Activated CD4-positive, alpha-beta memory T cell treated with anti-CD3 and anti-CD28 coated beads for 36 hours (primary cell): ENCODE measurements at places on chromosomes 12 and 14. TPM values are rescaled to one million over a fixed set of nuclear protein-coding genes. Genes with fewer than 3 reads are reported as not detected.

MMP14 gene
- total RNA-seq = 1.1 TPM

TMEM260 gene
- total RNA-seq = 13.2 TPM

AVPR1A gene
- not detected for total RNA-seq

DNA sequence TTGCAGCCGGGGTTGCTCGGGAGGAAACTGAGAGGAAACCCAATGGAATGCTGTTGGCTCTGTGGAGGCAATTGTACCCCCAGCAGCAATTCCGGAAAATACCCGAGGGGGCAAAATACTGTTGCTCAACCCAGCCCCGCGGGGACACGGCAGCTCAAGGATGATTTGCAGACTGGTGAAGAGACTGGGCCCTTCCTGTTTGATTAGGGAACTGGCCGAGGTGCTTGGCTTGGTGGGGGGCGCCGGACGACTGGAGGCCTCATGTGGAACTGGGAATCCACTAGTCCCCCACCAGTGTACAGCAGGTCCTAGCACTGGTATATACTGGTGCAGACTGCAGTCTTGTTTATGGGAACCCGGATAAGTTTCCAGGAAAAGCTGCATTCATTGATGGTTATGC lies 10.3 kb upstream of the RNASE12 start:
- H3K36me3 ChIP-seq = no peaks in the 10 kb centered on the region
- H3K27ac ChIP-seq = no peak overlapping the region
- no peak for DNase-seq

DNA sequence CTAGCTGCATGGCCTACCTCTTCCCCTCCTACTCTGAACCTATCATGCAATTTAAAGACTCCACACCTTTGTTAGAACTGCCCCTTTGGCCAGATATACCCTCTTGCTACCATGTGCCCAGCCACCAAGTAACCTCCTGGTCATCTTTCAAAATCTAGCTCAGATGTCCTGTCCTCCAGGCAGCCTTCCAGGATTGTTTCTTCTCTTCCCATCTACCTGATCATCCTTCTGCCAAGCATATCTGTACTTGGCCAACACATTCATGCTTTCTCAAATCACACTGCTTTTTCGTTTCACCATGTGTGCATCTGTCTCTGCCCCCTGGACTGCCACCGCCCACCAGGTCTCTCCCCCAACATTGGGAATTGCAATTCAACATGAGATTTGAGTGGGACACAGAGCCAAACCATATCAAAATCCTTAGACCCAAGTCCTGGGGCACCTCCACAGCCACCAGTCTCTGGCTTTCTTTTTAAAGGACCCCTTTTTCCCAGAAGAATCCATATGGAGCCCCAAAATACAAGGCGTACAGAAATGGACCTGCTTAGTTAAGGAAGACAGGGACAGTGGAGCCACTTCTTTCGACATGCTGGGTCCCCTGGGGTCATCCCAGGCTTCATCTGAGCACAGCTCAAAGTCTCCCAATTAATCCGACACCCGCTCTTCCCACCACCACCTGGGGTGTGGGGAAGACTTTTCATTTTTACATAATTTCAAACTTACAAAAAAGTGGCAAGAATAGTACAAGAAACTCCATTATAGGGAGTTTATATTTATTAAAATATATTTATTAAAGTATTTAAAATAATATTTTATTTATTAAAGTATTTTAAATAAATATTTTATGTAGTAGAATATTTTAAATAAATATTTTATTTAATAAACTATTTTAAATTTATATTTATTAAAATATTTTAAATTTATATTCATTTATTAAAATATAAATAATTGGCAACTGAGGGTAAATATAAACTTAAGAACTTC lies 7.9 kb upstream of the CMKLR1 start:
- H3K27ac ChIP-seq = no peak overlapping the region
- no peak overlapping the region for H3K4me3 ChIP-seq
- H3K36me3 ChIP-seq = no peaks in the 10 kb centered on the region

GRCh38 chr12:17928708-17929366 lies 161.2 kb downstream of the RERGL start:
- H3K36me3 ChIP-seq = no peaks in the 10 kb centered on the region
- no peak overlapping the region for H3K4me3 ChIP-seq
- H3K4me1 ChIP-seq = no peaks in the 10 kb centered on the region
- no peaks in the 10 kb centered on the region for H3K27me3 ChIP-seq
- H3K27ac ChIP-seq = no peak overlapping the region

GRCh38 chr14:69314327-69314726 lies 54.4 kb downstream of the GALNT16 start:
- H3K36me3 ChIP-seq = no peaks in the 10 kb centered on the region
- DNase-seq = no peak
- H3K27ac ChIP-seq = no peak overlapping the region

DNA sequence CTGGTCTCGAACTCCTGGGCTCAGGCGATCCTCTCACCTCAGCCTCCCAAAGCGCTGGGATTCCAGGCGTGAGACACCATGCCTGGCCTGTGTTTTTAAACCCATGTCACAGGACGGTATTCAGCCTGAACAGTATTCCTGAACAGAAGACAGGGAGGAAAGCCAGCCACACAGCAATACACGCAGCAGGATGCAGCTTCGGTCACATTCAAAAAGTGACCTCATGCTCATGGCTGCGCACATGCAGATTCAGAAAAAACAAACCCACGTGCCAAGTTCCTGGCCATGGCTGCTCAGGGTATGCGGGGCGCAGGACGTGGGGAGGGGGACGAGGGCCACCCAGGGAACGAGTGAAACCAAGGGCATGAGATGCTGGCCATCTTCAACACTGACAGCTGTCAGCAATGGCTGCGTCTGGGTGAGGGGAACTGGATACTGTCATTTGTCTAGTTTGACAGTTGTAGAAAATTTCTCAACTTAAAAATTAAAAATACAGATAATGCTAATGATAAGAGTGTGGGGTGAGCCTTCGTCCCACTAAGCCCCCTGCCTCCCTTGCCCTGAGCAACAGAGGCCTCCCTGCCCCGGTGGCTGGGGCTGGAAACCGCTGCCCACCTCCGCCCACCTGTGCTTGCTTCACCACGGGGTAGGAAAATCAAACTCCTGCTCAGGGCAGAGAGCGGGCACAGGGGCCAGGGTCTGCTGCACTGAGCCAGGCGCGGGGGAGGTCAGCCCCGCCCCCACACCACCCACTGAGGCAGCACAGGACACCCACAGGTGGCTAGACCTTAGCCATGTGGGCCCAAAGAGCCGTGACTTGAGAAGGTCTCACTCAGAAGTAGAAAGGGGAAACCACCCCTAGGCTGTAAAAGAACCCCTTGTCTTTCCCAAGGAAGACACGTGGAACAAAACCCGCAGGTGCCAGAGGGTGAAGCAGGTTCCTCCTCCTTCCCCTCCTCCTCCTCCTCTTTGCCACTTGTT lies 84.2 kb downstream of the SCARB1 start:
- H3K27ac ChIP-seq = no peak overlapping the region
- peaks cover 23% of the 10 kb centered on the region for H3K4me1 ChIP-seq
- no peaks in the 10 kb centered on the region for H3K36me3 ChIP-seq

DNA sequence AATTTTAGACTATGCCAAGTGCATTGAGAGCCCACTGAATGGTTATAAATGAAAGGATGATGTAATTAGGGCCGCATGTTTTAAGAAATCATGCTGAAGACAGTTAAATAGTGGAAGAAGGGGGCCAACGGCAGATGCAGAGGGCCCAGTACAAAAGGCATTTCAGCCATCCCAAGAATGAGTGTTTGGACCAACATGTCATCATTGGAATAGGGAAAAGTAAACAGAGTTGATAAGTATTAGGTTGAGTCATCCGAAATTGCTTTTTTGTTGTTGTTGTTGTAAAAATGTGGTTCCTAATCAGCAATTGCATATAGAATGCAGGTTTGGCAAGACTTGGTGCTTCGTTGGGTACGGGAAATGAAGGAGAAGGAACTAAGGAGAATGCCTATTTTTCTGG lies 29.5 kb downstream of the BMP4 start:
- H3K27me3 ChIP-seq = peaks cover 6% of the 10 kb centered on the region
- no peaks in the 10 kb centered on the region for H3K36me3 ChIP-seq
- no peaks in the 10 kb centered on the region for H3K4me1 ChIP-seq
- no peak overlapping the region for H3K27ac ChIP-seq
- no peak overlapping the region for H3K4me3 ChIP-seq

- H3K27me3 ChIP-seq = peaks cover 8% of the 10 kb centered on the region
- DNase-seq = no peak
- H3K27ac ChIP-seq = no peak overlapping the region
- H3K4me1 ChIP-seq = peaks cover 7% of the 10 kb centered on the region
- H3K36me3 ChIP-seq = no peaks in the 10 kb centered on the region
- H3K4me3 ChIP-seq = no peak overlapping the region
Observed at GRCh38 chr12:76340680-76341435, 7.4 kb downstream of the BBS10 start.

DNA sequence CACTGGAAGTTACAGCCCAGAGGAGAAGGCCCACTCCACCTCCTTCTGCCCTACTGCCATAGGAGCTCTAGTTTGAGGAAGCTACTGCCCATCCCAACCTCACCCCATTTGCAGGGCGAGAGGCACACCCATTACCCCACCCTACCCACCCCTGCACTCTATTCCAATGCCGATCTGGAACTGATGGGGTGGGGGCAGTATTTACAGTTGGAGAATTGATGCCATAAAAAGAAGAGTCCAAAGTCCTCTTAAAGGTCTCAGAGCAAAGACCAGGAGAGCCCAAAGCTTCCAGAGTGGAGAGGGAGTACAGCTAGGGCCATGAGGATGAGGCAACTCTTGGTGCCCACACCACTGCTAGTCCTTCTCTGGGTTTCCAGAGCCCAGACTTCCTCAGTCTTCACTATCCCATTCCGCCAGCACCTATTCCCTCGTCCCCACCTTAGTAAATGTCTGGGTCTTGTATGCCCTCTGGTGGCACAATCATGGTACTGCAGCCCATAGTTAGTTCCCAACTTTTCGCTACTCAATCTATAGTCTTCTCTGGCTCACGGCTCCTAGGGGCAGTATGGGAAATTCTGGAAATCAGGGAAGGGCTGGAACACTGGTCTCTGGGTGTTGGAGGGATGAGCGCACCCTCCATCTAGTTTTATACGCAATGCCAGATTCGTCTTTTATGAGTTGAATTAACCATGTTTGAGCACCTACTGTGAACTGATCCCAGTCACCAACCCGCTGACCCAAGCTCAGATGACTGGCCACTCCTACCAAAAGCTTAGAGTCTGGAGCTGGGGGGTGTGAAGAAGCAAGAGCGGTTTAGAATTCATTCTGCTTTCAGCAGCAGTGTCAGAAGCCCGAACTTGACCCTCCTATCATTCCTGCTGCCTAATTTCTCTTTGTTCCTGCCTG lies 6.9 kb upstream of the ADCY6 start:
- H3K36me3 ChIP-seq = no peaks in the 10 kb centered on the region
- peaks cover 4% of the 10 kb centered on the region for H3K4me1 ChIP-seq
- no peak overlapping the region for H3K27ac ChIP-seq
- DNase-seq = peak; percentile 71
- H3K27me3 ChIP-seq = peaks cover 3% of the 10 kb centered on the region
